Pancreas (tissue), 10 donors: ENCODE measurements at places on chromosomes 3 and 15. TPM values are rescaled to one million over a fixed set of nuclear protein-coding genes. Genes with fewer than 3 reads are reported as not detected.
A peak's percentile ranks its signal among the peaks of the same experiment; 100 is the strongest.

SLC15A2 gene
- 8.7 TPM for total RNA-seq

GRCh38 chr15:63369781-63370180 is 11.9 kb downstream of the CA12 start:
- H3K36me3 ChIP-seq = no peaks in the 10 kb centered on the region
- H3K27ac ChIP-seq = no peak overlapping the region
- H3K4me3 ChIP-seq = no peak overlapping the region

- no peaks in the 10 kb centered on the region for H3K27me3 ChIP-seq
- DNase-seq = no peak
- no peak overlapping the region for H3K27ac ChIP-seq
- no peak overlapping the region for H3K4me3 ChIP-seq
These were observed 15.2 kb upstream of the C3orf49 start for GRCh38 chr3:63803911-63804310.

DNA sequence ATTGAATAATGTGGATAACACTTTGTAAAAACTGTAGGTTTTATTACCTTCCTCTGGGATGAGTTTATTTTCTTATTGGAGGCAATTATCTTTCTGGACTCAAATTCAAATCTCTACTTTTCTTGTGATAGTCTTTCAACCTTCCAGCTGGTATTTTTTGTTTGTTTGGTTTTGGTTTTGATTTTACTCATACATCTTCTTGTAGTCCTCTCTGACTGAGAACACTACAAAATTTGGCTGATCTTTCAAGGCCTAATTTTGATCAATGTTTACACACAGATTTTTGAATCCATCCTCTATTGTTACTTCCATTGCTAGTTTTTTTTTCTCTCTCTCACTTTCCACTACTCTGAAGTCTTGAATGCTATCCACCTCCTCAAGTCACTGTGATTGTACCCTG is 303.8 kb upstream of the NECTIN3 start:
- H3K4me1 ChIP-seq = no peaks in the 10 kb centered on the region
- H3K27me3 ChIP-seq = no peaks in the 10 kb centered on the region
- H3K27ac ChIP-seq = no peak overlapping the region
- no peaks in the 10 kb centered on the region for H3K36me3 ChIP-seq
- H3K4me3 ChIP-seq = no peak overlapping the region
- DNase-seq = no peak

CALML4 gene
- 4.1 TPM for total RNA-seq

GRCh38 chr3:196969660-196970546 is 1.3 kb upstream of the PIGZ start:
- peak; percentile 91 for DNase-seq
- H3K36me3 ChIP-seq = no peaks in the 10 kb centered on the region
- no peaks in the 10 kb centered on the region for H3K27me3 ChIP-seq
- H3K27ac ChIP-seq = no peak overlapping the region

DNA sequence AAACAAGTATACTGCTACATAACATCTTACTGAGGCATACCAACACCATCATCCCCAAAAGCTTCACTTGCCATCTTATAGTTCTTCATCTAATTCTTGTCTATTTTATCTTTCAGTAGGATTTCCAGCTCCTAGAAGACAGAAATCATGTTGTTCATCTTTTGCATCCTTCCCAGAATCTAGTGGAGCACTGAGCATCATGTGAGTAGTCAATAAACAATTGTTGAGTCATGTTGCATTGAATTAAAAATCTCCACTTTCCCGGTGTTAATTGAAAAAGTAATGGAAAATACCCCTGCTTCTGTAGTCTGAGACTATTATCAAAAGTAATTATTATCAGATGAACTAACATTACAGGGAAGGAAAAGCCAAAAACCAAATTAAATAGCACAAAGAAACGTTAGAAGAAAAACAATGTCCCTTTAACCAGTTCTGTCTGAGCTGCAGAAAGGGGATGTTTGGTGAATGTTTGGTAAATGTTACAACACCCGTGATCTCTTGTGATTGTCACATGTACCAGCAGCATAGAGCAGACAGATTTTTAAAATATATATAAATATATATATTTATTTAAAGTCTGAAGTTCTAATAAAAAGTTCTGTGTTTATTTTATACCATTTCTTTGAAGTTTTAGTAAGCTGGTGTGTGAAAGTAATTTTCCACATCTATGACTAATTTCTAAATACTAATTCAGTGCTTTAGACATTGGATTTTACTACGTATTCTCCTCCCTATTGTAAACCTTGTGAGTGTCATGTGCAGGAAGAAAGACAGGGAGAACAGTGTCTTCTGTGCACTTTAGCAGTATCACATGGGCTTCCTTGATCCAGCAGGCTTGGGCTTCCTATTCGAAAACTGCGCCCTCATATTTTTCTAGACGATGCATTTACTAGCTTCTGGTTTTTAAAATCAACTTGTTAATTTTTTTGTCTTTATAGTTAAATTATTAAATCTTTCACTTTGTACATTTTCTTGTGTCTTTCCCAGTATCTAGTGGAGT is 85.6 kb downstream of the RAP2B start:
- no peaks in the 10 kb centered on the region for H3K4me1 ChIP-seq
- H3K27ac ChIP-seq = no peak overlapping the region
- H3K27me3 ChIP-seq = no peaks in the 10 kb centered on the region
- H3K36me3 ChIP-seq = no peaks in the 10 kb centered on the region
- H3K4me3 ChIP-seq = no peak overlapping the region

DNA sequence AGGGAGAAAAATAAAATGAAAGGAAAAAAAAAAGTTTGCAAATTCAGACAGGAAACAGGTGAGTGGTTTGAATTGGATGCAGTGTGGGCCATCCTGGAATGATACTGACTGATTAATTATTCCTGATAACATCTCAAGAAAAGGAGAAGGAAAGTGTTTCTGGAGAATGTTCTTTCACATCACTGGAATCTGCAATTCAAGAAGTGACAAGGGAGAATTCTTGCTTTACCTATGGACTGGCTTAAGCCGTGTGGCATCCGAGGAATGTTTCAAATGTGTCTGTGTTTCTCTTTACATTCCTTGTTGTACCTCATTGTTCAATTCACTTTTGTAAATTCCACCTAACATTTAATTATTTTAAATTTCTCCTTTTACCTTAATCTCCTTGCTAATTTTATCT is 465.0 kb downstream of the EPHB1 start:
- H3K4me1 ChIP-seq = no peaks in the 10 kb centered on the region
- DNase-seq = no peak
- H3K27me3 ChIP-seq = no peaks in the 10 kb centered on the region
- no peak overlapping the region for H3K27ac ChIP-seq

PPP1R14D gene
- total RNA-seq = not detected

GRCh38 chr3:30122359-30122758 is 484.0 kb upstream of the TGFBR2 start:
- DNase-seq = no peak
- H3K27ac ChIP-seq = no peak overlapping the region
- H3K36me3 ChIP-seq = no peaks in the 10 kb centered on the region
- no peak overlapping the region for H3K4me3 ChIP-seq
- H3K4me1 ChIP-seq = no peaks in the 10 kb centered on the region
- H3K27me3 ChIP-seq = no peaks in the 10 kb centered on the region

DNA sequence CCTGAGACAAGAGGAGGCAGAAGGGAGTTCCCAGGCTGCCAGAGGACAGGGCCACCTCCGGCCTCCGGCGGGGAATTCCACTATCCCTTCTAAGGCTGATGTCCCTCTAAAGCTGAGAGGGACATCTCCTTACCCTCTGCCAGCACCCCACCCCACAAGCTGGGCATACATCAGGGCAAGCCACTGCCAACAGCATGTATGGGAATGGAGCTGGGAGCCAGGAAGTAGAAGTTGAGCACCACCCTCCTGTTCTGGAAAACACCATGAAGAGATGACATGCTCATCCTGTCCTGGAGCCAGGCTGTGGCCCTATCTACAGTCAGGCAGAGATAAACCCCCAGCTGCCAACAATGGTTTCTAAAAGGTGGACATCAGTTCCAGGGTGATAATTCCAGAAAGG is 7.1 kb downstream of the PLCD1 start:
- peaks cover 6% of the 10 kb centered on the region for H3K4me1 ChIP-seq
- DNase-seq = no peak
- H3K27ac ChIP-seq = no peak overlapping the region
- no peaks in the 10 kb centered on the region for H3K27me3 ChIP-seq

CFAP20DC gene
- 0.23 TPM for total RNA-seq

HESX1 gene
- total RNA-seq = 0.49 TPM

ATP1B3 gene
- 25.4 TPM for total RNA-seq

GPR176 gene
- total RNA-seq = 0.60 TPM

A4GNT gene
- total RNA-seq = 1.1 TPM

MST1R gene
- 7.5 TPM for total RNA-seq

GRCh38 chr3:130539005-130539404 is 22.0 kb downstream of the COL6A6 start:
- H3K27ac ChIP-seq = no peak overlapping the region
- no peaks in the 10 kb centered on the region for H3K27me3 ChIP-seq
- H3K36me3 ChIP-seq = no peaks in the 10 kb centered on the region

C3orf52 gene
- total RNA-seq = 51.7 TPM

C3orf49 gene
- not detected for total RNA-seq

LARP6 gene
- total RNA-seq = 5.9 TPM

DNA sequence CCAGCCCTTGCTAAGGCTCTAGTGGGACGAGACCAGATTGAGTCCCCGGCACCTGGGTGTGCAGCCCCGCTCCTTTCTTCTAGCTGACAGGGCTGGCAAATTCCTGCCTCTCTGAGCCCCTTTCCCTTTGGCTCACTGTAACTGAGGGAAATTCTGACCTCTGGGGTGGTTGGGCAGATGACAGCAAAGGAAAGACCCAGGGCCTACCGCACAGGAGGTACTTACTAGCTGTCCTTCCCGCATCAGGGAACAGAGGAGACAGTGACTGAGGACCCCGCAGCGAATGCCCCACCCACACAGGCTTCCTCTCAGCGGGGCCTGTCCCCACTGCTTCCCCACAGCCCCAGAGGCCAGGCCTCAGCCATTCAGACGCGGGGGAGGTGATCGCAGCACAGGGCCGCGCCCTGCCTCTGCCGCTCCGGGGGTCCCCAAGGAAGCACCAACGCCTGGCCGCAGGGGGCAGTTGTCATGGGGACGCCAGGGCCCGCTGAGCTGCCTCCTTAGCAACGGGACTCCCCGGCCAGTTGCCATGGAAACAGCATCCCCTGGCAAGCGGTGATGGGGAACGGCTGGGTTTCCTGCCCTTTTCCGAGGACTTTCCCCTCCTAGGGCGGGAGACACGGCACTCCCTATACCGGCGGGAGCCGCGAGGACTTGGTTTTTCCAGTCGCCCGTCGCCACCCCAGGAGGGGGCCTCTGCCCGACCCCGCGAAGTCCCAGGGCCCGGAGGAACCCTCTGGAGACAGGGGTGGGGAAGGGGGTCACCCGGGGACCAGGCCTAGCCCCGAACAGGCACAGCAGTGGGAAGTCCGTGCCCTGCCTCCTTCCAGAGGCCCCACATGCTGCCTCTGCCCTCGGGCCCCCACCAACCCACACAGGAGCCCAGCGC is 50.1 kb downstream of the HCN4 start:
- H3K4me1 ChIP-seq = no peaks in the 10 kb centered on the region
- H3K27me3 ChIP-seq = no peaks in the 10 kb centered on the region
- H3K27ac ChIP-seq = no peak overlapping the region
- no peak overlapping the region for H3K4me3 ChIP-seq
- DNase-seq = no peak

- no peak for DNase-seq
- no peak overlapping the region for H3K27ac ChIP-seq
- no peaks in the 10 kb centered on the region for H3K4me1 ChIP-seq
- no peaks in the 10 kb centered on the region for H3K36me3 ChIP-seq
- H3K4me3 ChIP-seq = no peak overlapping the region
These were observed 185.1 kb upstream of the GALNT15 start for GRCh38 chr3:15989419-15989818.

ARL13B gene
- 4.4 TPM for total RNA-seq

CCNB2 gene
- total RNA-seq = 1.1 TPM

CRTC3 gene
- total RNA-seq = 11.7 TPM

- H3K36me3 ChIP-seq = no peaks in the 10 kb centered on the region
- no peak for DNase-seq
- H3K4me1 ChIP-seq = peaks cover 22% of the 10 kb centered on the region
- no peaks in the 10 kb centered on the region for H3K27me3 ChIP-seq
- peak overlapping the region; percentile 95 for H3K27ac ChIP-seq
- peak overlapping the region; percentile 95 for H3K4me3 ChIP-seq
These were observed 850 bp downstream of the SUCLG2 start for GRCh38 chr3:67653425-67654098.
